ENCODE measurements at places on chromosomes 1 and 21. TPM values are rescaled to one million over a fixed set of nuclear protein-coding genes. Genes with fewer than 3 reads are reported as not detected.
A peak's percentile ranks its signal among the peaks of the same experiment; 100 is the strongest.

- H3K4me3 ChIP-seq, result no peak overlapping the region
- H3K27me3 ChIP-seq, result no peaks in the 10 kb centered on the region
- no peak for DNase-seq
- H3K4me1 ChIP-seq, result peaks cover 1% of the 10 kb centered on the region
Measured at GRCh38 chr1:203197625-203198024, 11.1 kb upstream of the CHI3L1 start.

DNA sequence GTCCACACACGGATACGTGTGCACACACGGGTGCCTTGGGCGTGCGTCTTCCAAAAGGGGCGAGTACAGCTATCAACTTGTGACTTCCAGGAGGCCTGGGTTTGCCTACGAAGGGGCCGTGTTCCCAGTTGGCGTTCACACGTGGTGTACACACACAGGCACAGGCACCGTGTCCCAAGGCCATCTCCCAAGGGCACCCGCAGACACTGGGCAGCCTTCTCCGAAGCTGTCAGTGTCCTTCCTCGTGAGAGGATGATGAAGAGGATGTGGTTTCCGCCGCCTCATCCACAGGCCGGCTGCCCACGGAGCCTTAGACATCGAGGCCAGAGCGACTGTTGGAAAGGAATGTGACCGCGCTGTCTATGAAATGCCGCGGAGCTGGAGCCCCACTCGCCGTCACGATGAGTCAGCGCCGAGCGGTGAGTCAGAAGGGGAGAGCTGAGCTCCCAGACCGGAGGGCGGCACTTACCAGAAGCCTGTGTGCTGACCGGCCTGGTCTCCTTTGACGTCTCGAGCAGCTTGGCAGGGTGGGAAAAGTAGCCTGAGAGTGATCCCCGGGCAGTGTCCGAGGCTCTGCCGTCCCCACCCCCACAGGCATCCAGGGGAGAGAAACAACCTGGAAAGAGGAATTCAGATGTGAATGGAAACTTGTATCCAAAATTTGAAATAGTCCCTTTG is 141.4 kb upstream of the ARHGEF16 start:
- peaks cover 50% of the 10 kb centered on the region for H3K4me1 ChIP-seq
- peaks cover 29% of the 10 kb centered on the region for H3K27me3 ChIP-seq
- peak overlapping the region; percentile 79 for H3K4me3 ChIP-seq
- no peaks in the 10 kb centered on the region for H3K36me3 ChIP-seq

DNA sequence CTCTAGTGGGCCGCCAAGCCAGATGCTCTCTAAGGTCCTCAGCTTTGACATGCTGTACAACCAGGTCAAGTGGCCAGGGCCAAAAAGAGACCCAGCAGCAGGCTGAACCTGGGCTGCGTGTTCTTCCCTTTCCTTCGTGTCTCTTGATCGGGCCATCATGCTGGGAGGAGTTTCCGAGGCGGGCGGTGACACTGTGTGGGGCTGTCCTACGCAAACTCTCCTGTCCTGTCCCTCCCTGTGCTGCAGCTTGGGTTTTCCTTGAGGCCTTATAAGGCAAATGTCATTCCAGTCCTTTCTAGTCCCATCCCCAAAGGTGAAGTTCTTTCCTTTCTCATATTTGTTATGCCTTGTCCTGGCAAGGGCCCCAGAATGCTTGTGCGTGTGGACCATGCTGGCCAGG is 56.7 kb downstream of the ARHGEF10L start:
- H3K4me1 ChIP-seq, result peaks cover 11% of the 10 kb centered on the region
- DNase-seq, result no peak
- H3K36me3 ChIP-seq, result no peaks in the 10 kb centered on the region
- H3K4me3 ChIP-seq, result no peak overlapping the region
- H3K27ac ChIP-seq, result no peak overlapping the region
- H3K27me3 ChIP-seq, result no peaks in the 10 kb centered on the region

DNA sequence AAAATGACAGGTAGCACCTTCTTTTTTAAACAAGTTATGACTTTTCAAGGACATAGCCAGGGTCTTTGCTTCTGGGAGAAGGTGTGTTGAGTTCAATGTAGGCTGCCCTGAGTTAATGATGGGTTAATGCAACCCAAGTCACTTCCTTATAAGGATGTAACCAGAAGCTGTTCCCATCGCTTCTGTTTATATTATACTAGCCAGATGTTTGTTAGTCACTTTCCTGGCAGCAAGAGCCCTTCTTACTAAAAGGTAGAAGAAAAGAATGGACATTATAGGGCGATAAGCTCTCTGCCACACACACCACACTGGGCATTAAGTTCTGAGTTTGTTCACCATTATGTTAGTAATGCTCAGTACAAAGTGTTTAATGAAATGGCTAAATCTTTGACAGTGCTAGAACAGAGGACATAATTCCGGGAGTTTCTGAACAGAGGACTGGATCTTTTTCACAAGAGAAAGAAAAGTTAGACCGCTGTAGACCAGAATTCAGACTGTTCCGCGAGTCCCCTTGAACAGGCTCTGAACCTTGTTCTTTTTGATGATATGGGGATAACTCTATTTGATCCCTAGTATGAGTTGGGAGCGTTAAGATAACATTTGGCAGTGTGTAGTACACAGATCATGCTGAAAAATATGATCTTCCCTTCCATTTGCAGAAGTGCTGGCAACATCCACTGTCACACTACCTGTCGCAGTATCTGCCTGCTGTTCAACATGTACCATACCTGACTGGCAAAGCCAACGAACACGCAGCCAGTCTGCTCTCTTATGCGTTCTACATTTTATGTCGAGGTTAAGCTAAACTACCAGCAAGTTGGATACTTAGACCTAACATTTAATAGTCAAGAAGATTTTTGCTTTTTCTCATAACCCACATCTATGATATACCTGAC is 41.0 kb downstream of the DEGS1 start:
- DNase-seq, result no peak
- H3K36me3 ChIP-seq, result peaks cover 5% of the 10 kb centered on the region
- H3K4me3 ChIP-seq, result no peak overlapping the region
- H3K27ac ChIP-seq, result no peak overlapping the region
- no peaks in the 10 kb centered on the region for H3K27me3 ChIP-seq

DNA sequence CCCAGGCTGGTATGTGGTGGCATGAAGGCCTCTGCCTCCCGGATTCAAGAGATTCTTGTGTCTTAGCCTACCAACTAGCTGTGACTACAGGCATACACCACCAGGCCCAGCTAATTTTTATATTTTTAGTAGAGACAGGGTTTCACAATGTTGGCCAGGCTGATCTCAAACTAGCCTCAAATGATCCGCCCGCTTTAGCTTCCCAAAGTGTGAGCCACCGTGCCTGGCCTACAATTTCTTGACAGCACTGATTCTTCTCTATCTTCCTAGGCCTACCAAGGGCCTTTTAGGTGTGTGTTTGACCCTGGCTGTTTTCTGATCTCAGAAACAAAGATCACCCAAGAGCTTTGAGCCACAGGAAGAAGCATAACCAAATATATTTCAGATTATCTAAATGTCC is 540.8 kb upstream of the ADAMTS5 start:
- H3K4me1 ChIP-seq, result no peaks in the 10 kb centered on the region
- no peaks in the 10 kb centered on the region for H3K27me3 ChIP-seq
- H3K27ac ChIP-seq, result no peak overlapping the region
- DNase-seq, result no peak
- no peak overlapping the region for H3K4me3 ChIP-seq
- H3K36me3 ChIP-seq, result no peaks in the 10 kb centered on the region

DNA sequence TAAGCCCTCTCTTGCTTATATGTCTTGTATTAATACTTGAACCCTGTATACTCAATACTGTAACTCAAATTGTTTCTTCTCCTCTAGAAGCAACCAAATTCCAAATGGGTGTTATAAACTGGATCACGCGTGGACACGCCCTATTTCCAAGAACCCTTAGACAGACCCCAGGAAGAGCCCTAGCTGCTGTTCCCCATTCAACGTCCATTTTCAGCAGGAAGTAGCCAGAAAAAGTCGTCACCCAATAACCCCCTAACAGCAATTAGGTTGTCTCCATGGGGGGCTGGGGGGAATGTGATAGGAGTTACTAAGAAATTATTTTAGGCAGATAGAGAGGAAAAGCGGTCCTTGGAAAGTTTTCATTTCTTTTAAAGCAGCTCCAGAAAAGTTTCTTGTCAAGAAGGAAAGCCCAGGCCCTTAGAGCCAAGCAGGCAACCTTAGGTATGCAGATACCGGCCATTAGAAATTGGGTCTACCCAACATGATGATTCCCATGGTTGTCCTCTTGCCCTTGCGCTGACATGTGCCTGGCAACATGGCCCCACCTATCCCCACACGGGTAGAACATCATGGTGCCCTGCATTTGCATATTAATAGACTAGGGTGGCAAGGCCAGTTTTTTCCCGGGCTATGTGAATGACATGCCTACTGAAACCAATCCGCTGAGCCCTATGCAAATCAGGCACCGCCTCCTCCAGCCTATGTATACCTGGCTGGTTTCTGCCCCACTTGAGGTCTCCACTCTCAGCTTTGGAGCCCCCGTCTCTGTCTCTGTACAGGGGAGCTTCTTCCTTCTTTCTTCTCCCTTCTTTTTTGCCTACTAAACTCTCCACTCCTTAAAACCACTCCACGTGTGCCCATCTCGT is 4.0 kb upstream of the CD46 start:
- H3K36me3 ChIP-seq, result no peaks in the 10 kb centered on the region
- no peak overlapping the region for H3K27ac ChIP-seq
- H3K4me3 ChIP-seq, result peak overlapping the region; percentile 34
- H3K4me1 ChIP-seq, result peaks cover 21% of the 10 kb centered on the region

DNA sequence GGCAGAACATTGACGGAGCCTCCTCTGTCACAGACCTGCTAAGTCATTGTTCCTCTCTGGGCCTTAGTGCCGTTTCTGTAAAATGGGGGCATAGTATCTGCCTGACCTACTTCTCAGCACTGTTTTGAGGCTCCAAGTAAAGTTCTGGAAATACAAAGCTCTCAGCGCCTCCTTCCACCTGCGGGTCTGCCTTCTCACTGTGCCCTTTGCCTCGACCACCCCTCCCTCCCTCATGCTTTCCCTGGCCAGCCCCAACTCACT is 15.4 kb upstream of the WASF2 start:
- no peak for DNase-seq
- no peaks in the 10 kb centered on the region for H3K36me3 ChIP-seq
- H3K27ac ChIP-seq, result peak overlapping the region; percentile 98
- peak overlapping the region; percentile 66 for H3K4me3 ChIP-seq

- peaks cover 47% of the 10 kb centered on the region for H3K4me1 ChIP-seq
- no peaks in the 10 kb centered on the region for H3K36me3 ChIP-seq
- no peak overlapping the region for H3K27ac ChIP-seq
- H3K4me3 ChIP-seq, result no peak overlapping the region
- H3K27me3 ChIP-seq, result no peaks in the 10 kb centered on the region
- DNase-seq, result no peak
Measured at GRCh38 chr21:42164818-42165217, 54.1 kb upstream of the ABCG1 start.

GRCh38 chr1:243740255-243740999 is 109.6 kb downstream of the AKT3 start:
- peaks cover 61% of the 10 kb centered on the region for H3K4me1 ChIP-seq
- no peak overlapping the region for H3K27ac ChIP-seq
- H3K36me3 ChIP-seq, result peaks cover 5% of the 10 kb centered on the region

DNA sequence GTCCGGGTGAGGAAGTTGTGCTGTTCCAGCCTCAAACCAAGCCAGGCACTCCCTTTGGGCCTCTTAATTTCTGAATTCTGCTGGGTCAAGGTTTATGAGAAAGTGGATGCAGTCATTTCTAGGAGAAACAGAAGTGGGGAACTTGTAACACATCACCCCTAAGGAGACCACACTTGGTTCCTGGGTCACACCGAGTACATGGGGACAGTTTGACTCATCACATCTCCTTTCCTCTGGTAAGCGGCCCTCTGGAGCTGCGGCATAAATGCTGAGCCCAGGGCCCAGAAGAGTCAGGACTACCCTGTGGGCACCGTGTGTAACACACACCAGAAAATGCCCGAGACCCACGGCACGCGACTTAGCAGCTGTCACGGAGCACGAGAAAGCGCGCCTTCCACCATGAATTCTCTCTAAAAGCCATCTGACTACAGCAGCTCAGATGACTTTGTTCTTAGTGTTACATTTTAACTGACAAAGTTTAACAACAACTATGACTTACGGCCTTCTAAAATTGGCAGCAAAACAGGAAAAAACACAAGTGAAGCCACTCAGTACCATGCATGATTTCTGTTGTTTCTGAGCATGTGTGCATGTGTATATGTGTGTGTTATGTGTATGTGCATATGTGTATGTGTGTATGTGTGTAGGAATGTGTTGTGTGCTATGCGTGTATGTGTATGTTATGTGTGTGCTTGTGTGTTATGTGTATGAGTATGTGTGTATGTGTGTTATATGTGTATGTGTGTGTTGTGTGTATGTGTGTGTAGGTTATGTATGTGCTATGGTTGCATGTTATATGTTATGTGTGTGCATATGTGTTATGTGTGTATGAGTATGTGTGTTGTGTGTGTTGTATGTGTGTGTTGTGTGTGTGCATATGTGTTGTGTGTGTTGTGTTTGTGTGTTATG is 50.8 kb downstream of the TOMM20 start:
- H3K27me3 ChIP-seq, result no peaks in the 10 kb centered on the region
- no peak overlapping the region for H3K27ac ChIP-seq
- H3K4me3 ChIP-seq, result no peak overlapping the region
- H3K36me3 ChIP-seq, result no peaks in the 10 kb centered on the region
- DNase-seq, result no peak

DNA sequence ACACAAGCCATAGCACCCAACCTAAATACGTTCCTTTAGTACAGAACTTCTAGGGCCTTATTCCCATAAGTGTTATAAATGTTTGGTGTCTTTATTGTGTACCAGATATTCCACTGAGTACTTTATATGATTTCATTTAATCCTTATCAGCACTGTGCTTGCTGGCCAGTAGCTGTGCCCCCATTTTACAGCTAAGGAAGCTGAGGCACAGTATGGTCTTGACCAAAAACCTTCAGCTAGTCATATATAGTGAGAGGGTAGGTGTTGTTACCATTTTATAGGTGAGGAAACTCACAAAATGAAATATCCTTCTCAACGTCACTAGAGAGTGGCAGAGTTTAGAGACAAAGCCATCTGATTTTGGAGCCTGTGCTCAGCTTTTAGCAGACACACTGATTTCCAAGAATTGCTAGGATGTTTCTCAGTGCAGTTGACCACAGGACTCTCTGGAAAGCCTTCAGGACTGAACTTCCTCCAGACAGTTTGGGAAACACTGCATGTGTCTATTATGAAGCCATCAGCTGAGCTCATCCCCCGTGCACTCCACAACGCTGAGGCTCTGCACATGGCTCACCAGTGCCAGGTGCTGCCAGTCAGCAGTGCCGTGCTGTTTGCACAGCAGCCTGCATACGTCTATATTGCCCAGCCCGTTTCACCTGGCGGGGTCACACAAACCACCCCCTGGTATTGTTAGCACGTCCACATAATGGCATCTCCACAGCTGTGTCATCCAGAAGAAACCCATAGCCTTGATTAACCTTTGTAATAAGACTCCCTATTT is 15.4 kb downstream of the NPPA start:
- peaks cover 15% of the 10 kb centered on the region for H3K36me3 ChIP-seq
- H3K27ac ChIP-seq, result no peak overlapping the region
- no peaks in the 10 kb centered on the region for H3K27me3 ChIP-seq
- no peak overlapping the region for H3K4me3 ChIP-seq
- no peaks in the 10 kb centered on the region for H3K4me1 ChIP-seq

GRCh38 chr1:3423245-3423829 is 31.1 kb upstream of the ARHGEF16 start:
- no peaks in the 10 kb centered on the region for H3K36me3 ChIP-seq
- H3K27ac ChIP-seq, result peak overlapping the region; percentile 67
- H3K4me3 ChIP-seq, result no peak overlapping the region
- DNase-seq, result no peak
- H3K27me3 ChIP-seq, result peaks cover 4% of the 10 kb centered on the region

Gene EDN2
- not detected for total RNA-seq

Gene CRP
- total RNA-seq, result not detected

Gene CTNNBIP1
- 75.5 TPM for total RNA-seq

Gene GNG12
- 18.4 TPM for total RNA-seq

Gene ATG4C
- 13.2 TPM for total RNA-seq

Gene MYOM3
- not detected for total RNA-seq

Gene VASH2
- total RNA-seq, result 8.7 TPM

Gene OR4F16
- not detected for total RNA-seq

Gene TENT5C
- total RNA-seq, result 1.3 TPM

All from neural crest cell (in vitro differentiated cells).